Activated CD4-positive, alpha-beta T cell treated with anti-CD3 and anti-CD28 coated beads, Interleukin-2, amount 50 U/mL, for 1 hour (primary cell): ENCODE measurements at places on chromosomes 4 and X.

DNA sequence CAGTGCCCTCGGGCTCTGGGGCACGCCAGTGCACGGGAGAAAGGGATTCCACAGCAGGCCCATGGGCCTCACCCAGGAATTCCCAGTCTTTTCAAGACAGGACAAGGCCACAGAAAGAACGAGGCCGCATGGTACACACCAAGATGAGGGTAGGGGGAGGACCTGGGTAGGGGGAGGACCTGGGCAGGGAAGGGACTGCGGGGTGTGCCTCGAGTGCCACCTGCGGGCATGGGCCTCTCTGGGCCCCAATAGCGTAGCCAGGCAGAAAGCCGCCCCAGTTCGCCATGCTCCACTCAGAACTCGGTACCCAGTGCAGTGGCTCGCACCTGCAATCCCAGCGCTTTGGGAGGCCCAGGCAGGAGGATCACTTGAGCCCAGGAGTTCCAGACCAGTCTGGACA, 14.0 kb upstream of the DUSP9 start:
- DNase-seq: no peak

DNA sequence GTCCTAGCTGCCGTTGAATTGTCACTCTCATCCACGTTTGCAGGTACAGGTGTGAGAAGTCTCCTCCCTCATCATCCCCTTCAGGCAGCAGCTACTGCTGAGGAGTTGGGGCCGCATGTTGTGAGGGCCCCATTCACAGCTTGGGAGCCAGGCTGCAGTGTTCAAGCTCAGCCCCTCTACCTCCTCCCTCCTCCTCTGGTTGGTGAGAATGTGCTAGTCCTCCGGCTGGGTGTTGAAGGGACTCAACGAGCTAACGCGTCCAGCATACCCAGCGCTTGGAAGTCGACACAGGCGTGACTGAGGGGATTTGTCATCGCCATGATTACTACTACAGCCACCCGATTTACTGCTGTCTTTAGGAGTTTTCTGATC, 82.0 kb upstream of the PSAPL1 start:
- no peak for DNase-seq

DNA sequence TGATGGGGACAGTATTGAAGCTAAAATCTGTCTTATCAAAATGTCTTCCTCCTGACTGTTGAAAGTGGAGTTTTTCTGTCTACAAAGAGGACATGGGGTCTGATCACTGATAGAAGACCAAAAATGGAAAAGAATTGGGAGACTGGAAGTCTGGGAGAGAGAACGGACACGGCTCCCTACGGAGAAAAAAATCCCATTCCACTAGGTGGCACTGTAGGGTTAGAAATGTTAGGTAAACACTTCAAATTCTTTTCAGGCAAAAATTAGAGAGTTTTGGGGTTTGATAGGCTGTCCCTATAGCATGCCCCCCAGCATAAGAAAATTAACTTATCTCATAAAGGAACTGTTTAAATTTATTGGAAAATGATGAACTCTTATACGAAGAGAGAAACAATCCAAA, 200.5 kb downstream of the FAM133A start:
- no peak for DNase-seq

- DNase-seq: no peak
Observed at GRCh38 chr4:1413687-1414479, 7.6 kb upstream of the NKX1-1 start.

DNA sequence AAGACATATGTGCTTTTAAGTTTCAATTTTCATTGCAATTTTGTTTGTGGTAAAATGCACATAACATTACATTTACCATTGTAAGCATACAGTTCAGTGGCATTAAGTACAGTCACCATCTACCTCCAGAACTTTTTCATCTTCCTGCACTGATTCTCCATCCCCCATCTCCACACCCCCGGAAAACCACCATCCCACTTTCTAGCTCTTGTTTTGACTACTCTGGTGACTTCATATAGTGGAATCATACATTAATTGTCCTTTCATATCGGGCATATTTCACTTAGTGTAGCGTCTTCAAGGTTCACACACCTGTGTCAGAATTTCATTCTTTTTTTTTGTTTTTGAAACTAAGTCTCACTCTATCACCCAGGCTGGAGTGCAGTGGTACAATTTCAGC, 143.5 kb downstream of the GPR143 start:
- DNase-seq: no peak

GRCh38 chr4:185217408-185217975, 8.1 kb downstream of the SNX25 start:
- no peak for DNase-seq

- no peak for DNase-seq
Observed at GRCh38 chr4:7333024-7333780, 101.5 kb downstream of the PSAPL1 start.

DNA sequence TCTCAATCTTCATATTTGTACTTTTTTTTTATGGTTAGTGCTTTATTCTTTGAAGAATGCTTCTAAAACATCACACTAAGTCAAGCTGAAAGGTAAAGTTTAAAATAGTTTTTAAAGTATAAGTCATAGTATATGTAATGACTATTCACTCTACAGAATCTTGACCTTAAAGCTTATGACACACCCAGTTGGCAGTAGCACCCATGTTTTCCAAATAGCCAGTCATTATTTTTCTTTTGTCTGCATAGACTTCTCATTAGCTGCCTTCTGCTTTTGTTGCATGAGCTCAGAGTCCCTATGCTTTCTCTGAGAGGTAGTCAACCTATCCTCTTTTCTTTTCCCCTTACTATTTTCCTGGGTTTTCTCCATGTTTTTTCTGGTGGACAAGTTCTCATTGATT, 231.5 kb downstream of the PCDH18 start:
- DNase-seq: no peak

DNA sequence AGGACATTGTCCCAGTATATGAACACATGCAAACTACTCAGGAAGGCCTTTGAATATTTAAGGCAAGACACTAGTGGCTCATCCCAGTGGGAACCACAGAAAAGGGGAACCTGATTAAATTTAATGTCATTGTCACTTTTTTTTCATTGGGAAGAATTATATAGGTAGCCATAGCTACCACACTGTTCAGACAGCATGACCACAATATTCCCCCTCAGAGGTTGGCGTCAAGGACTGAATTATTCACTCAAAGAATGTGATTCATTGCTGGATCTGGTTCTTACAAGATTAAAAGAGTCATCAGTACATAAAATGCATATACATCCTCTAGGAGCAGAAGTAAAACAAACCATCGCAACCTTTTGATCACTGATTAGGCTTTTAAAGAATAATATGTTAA, 92.0 kb upstream of the SMARCAD1 start:
- no peak for DNase-seq

- DNase-seq: no peak
Observed at GRCh38 chr4:109548655-109549054, 11.4 kb upstream of the MCUB start.

- no peak for DNase-seq
Observed at GRCh38 chr4:56692576-56692975, 11.5 kb upstream of the HOPX start.

GRCh38 chr4:101678180-101678579, 112.3 kb upstream of the BANK1 start:
- DNase-seq: no peak

- no peak for DNase-seq
Observed at GRCh38 chr4:5882947-5883346, 9.9 kb downstream of the CRMP1 start.
